COR-L47 (cell line): ENCODE measurements at places on chromosomes 12 and 14.

- DNase-seq = no peak
These were observed 81.0 kb downstream of the TMX1 start for GRCh38 chr14:51321036-51321435.

- no peak for DNase-seq
These were observed 4.3 kb downstream of the GAPDH start for GRCh38 chr12:6538420-6539313.

DNA sequence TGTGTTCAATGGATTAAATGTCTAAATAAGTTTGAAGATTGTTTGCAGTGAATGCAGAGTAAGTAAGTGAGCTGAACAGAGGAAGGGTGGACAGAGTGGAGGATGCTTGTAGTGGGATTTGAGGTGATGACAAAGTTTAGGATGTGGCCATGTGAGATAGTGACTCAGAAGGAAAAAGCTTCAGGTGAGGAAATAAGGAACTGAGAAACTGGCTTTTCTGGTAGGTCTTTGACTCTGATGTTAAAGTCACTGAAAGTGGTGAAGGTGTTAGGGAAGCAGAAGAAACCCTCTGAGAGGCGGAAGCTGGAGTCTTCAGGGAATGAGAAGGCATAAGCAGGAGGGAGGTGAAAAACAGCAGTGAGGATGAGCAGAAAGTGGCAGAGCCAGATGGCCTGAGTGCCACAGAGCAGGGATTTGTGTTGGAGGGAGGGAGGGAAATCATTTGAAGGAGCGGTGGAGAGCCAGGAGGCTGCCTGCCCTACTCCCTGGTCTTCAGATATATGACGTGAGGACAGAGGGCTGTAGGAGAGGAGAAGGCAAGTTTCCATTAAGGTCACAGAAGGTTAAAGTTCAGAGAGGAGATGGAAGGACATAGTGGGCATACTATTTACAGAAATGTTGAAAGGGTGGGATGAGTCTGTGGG, 24.8 kb downstream of the RGS6 start:
- no peak for DNase-seq

DNA sequence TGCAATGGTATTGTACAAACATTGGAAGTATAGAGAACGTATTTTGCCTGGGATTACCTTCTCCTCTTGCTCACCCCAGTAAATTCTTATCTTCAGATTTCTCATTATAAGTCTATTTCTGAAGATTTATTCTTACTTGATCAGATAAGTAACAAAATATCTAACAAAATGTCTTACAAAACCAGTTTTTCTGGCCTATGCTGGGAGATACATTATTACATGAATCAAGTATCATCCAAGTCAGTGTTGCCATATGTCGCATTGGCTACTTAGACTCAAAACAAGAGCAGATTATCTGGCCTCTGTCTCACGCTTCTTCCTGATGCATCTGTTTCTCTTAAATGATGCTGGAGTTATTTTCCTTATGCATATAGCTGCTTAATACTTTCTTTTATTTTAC, 408.5 kb downstream of the CCER1 start:
- no peak for DNase-seq

GRCh38 chr12:56683-57346, 9.8 kb upstream of the IQSEC3 start:
- DNase-seq = no peak

- DNase-seq = peak; percentile 65
These were observed 310 bp downstream of the BICDL1 start for GRCh38 chr12:119989361-119989730.

DNA sequence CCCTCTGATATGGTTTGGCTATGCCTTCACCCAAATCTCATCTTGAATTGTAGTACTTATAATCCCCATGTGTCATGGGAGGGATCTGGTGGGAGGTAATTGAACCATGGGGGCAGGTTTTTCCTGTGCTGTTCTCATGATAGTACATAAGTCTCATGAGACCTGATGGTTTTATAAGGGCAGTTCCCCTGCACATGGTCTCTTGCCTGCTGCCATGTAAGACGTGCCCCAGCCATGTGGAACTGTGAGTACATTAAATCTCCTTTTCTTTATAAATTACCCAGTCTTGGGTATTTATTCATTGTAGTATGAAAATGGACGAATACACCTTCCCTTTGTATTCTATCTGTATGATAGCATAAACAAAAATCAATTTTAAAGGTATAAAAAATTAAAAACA, 333.4 kb upstream of the FBXO33 start:
- no peak for DNase-seq

GRCh38 chr12:107477947-107478610, 207.5 kb upstream of the PWP1 start:
- DNase-seq = no peak

- DNase-seq = no peak
These were observed 895 bp downstream of the SLC7A8 start for GRCh38 chr14:23182372-23183157.
